Activated CD4-positive, alpha-beta memory T cell treated with anti-CD3 and anti-CD28 coated beads for 36 hours (primary cell): ENCODE measurements at places on chromosomes 6 and 20.

GRCh38 chr20:48695255-48695654, 132.5 kb downstream of the PREX1 start:
- no peak for DNase-seq

GRCh38 chr6:144647971-144648651, 363.0 kb downstream of the UTRN start:
- DNase-seq: no peak

GRCh38 chr6:142013287-142013686, 119.4 kb upstream of the GJE1 start:
- no peak for DNase-seq

DNA sequence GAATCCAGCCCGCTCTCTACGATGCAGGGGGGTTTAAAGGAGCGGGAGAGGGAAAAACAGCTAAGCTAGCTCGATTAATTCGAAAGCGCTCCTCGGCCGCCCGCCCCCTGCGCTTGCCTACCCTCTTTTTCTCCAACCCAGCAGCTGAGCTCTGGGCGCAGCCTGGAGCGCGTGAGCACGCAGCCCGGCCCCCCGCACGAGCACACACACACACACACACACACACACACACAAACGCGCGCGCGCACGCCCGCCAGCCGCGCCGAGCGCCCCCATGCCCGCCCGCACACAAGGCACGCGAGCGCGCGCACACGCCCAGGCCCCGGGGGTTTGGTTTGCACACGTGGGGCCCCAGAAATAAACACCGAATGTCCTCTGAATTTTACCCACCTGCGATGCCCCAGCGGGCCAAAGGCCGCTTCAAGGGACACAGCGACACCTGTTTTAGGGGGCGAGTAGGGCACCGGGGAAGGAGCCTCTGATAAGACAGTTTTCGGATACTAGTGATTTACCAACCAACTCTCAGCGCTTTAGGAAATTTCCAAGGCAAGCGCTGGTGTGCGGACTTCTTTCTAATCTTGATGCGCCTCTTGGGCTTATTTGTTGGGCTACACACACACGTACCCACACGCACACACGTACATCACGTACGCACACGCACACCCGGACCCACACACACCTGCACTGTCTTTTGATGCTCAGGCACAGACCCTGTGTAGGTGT, 802 bp upstream of the NRN1 start:
- DNase-seq: peak; percentile 55

DNA sequence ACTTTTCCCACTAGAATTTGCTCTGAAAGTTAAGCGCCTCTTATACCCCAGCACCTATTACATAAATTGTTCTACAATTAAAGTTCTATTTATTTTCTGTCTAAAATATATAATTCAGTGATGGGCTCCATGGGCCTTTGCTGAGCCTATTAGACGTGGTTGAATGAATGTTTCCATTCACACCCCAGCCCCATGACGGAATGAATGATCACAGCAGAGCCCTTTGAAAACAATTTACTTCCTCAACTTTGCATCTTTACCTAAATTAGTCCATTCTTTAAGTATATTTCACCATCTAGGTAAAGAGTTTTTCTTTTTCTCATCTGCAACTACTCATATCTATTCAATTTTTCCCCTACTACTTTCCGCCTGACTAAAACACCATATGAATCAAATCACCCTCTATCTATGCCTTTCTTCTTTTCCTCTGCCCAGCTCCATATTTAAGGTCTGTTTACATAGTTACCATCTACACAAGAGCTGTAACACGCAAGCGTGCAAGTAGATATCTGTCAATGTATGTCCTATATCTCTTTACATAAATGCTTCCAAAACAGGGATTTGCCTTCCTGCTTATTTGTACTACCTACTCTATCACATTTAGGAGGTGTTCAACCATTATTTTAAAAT, 69.7 kb downstream of the ECT2L start:
- DNase-seq: no peak

GRCh38 chr6:163324688-163325389, 89.7 kb upstream of the QKI start:
- DNase-seq: no peak

DNA sequence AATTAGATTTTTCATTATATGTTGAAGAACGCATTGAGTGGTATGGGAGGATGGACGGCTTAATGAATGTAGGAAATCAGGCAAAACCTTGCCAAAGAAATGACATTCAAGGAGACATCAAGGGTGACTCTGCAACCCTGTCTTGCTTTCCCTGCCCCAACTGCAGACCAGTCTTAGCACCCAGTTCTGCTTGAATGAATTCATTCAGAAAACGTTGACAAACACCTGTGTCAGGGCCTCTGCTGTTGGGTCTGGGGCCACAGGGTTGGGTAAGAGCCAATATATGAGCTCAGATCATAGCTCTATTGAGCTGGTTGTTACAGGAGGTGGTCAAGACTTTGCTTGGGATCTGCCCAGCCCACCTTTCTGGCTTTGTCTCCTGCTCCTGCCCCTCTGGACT, 7.7 kb upstream of the ASXL1 start:
- DNase-seq: no peak

DNA sequence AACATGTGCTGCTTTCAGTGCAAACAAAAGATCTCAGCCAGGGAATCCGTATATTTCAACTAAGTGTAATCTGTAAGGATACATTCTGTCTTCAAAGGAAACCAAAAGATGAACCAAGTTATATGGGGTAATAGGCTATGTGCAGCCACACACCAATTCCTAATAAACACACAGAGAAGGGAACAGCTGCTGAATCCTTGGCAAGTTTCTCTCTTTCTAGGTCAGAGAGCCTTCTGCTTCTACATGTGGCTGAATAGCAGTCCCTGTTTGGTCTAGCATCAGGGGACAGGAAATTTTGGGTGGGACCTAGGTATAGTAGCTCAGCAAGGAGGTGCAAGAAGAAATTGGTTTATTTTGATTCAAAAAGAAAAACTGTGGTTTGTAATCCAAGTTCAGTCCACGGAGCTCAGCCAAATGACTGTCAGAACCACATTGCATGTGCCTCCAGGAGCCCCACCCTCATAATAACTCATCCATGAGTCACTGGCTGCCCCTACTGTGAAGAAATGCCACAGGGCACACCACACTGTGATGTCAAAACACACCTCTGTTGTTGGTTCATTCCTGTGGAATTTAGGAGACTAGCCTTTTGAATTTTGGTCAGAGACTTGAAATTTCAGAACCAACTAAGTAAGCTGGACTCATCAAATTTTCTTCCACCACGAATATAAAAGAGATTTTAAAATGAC, 21.1 kb downstream of the SPTLC3 start:
- DNase-seq: no peak

GRCh38 chr6:157193443-157193996, 129.8 kb downstream of the TMEM242 start:
- no peak for DNase-seq

GRCh38 chr6:92779746-92780145, 639.6 kb downstream of the EPHA7 start:
- no peak for DNase-seq
